HCT116 (cell line): ENCODE measurements at places on chromosomes 16 and 17.

GRCh38 chr16:77596261-77596660, 126.1 kb upstream of the NUDT7 start:
- no peak overlapping the region for H3K27ac ChIP-seq
- H3K4me3 ChIP-seq: no peak overlapping the region
- H3K27me3 ChIP-seq: peaks cover 15% of the 10 kb centered on the region
- DNase-seq: no peak
- no peaks in the 10 kb centered on the region for H3K4me1 ChIP-seq

- H3K4me1 ChIP-seq: 0 out of 2 replicates have a peak, but pooled peaks cover 2% of the 10 kb centered on the region
- H3K36me3 ChIP-seq: no peaks in the 10 kb centered on the region
- no peak for DNase-seq
- H3K27me3 ChIP-seq: no peaks in the 10 kb centered on the region
Measured at GRCh38 chr16:84340325-84341040, 27.9 kb upstream of the ATP2C2 start.

- no peaks in the 10 kb centered on the region; the same call in 1 of the 2 replicates for H3K4me1 ChIP-seq
- no peak for DNase-seq
- no peak overlapping the region for H3K4me3 ChIP-seq
- no peaks in the 10 kb centered on the region for H3K27me3 ChIP-seq
- no peaks in the 10 kb centered on the region for H3K36me3 ChIP-seq
Measured at GRCh38 chr16:46774743-46775177, 26.6 kb upstream of the MYLK3 start.

GRCh38 chr17:42509841-42510240, 26.2 kb upstream of the NAGLU start:
- DNase-seq: no peak
- H3K4me1 ChIP-seq: peaks cover 6% of the 10 kb centered on the region; the same call in 1 of the 2 replicates
